GM12891 (cell line): ENCODE measurements at places on chromosomes 3 and 15.
A peak's percentile ranks its signal among the peaks of the same experiment; 100 is the strongest.

DNA sequence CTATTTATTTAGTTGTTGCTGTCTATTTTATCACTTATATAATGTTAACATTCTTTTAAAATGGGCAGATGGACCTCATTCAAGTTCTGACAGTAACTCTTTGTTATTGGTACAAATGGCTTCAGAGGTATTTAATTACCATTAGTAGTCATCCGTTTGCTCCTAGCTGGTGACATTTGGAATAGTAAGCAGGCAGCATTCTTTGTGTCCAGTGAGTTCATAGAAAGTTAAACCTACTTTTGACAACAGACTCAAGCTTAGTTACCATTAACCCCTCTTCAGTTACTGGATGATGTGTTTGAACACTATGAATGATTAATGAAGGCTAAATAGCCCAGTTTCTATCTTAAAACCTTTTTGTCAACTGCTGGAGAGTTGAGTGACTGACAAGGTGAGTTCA lies 500.7 kb upstream of the ATP11B start:
- DNase-seq = no peak

DNA sequence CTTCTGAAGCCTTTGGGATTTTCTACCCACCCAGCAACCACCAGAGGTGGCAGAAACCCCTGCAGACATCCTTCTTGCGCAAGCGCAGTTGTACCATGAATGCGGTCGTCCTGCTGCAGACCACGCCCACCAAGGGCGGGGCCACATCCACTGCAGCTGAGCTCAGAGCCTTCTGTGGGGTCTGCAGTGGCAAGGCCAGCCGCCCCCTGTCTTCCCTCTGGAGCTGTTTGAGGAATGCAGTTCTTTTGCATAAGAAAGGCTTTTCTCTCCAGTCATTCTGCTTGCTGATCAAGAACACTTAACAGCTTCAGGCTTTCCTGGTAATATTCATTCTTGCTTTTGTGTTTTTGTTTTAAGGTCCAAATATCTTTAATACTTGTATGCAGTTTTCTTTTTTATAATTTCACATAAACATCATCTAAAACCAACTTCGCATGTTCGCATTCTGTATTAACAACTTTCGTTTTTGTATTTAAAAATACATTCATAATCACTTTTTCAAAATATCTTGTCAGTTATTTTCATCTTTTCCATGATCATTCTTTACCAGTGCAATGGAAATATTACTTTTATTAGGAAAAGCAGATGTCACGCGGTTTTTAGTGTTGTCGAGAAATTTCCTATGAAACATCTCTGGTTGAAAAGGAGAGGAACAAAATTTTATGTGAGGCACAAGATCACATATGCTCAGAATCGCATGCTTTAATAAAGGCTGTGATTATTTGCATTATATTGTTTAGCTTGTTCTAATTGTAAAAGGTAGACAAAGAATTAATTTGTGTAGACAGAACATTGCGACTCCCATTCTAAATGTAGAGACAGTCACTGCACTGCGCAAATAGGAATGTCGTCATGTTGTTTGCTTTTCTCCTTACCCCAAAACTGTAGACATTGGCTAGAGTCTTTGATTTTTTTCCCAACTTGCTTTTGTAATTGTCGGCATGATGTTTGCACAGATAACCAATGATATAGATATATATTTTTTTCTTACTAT lies 98.1 kb upstream of the SNRPN start:
- DNase-seq = no peak

DNA sequence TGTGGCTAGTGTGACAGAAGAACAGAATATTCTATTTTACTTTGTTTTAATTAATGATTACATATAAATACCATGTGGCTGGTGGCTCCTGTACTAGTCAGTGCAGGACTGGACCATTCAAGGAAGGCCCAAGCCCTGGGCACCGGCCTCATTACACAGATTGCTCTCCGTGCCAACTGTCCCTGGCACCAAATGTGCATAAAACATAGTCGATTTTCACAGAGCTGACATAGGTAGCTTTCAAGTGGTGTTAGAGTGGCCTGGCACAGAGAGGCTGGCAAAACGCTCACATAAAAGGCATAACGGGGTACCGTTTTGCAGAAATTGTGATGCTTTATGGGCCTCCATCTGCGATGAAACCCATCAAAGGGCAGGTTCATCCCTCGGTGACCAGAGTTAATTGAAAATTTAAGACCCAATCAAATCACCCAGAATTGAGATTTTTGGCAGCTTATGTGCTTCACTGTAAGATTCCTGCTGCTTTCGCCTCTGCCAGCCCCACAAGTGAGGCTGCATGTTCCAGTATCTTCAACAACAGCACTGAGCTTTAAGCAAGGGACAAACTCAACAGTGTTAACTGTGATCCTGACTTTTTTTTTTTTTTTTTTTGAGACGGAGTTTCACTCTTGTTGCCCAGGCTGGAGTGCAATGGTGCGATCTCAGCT lies 25.9 kb downstream of the RFTN1 start:
- DNase-seq = no peak

DNA sequence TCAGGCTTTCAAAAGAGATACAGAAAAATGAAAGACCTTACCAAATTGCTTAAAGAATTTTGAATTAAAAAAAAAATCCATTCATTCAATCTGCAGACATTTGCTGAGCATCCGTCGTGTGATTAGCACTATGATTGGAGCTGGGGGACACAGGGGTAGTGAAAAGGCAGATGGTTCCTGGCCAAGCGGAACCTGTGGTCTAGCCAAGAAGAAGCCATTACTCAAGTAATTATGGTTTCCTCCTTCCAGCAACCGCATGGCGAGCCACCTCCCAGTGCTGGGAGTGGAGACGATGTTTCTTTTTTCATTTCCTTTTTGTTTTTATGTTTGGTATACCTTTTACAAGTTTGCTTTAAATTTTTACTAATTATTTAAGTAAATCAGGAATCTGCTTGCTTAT lies 140.2 kb downstream of the CACNA2D3 start:
- DNase-seq = no peak

- no peak for DNase-seq
Observed at GRCh38 chr3:139463466-139463865, 12.8 kb downstream of the RBP2 start.

- no peak for DNase-seq
Observed at GRCh38 chr15:51799282-51800252, 29.9 kb upstream of the TMOD3 start.

DNA sequence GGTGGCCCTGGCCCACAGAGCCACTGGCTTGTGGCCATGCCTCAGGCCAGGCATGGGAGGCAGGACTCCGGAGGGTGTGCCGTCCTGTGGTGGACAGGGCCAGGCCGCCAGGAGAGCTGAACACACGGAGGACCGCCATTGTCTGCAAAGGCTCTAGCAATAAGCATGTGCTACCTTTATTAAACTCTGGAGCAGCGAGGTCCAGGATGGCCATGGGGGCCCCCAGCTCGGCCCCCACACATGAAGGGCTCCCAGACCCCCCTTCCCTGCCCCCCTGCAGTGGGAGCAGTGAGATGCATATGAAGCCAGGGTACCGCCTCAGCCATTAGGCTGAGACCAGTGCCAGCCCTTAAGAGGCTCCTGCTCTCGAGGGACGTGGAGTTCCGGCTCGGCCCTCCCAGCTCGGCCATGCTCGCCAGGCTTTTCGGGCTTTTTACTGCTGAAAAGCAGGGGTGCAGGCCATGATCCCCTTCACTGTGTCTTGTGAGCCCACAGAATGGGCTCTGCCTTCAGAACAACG lies 2.7 kb downstream of the AMIGO3 start:
- no peak for DNase-seq

GRCh38 chr3:149703466-149703865 lies 45.6 kb upstream of the WWTR1 start:
- no peak for DNase-seq

- DNase-seq = no peak
Observed at GRCh38 chr15:62881056-62881455, 161.5 kb upstream of the TPM1 start.

DNA sequence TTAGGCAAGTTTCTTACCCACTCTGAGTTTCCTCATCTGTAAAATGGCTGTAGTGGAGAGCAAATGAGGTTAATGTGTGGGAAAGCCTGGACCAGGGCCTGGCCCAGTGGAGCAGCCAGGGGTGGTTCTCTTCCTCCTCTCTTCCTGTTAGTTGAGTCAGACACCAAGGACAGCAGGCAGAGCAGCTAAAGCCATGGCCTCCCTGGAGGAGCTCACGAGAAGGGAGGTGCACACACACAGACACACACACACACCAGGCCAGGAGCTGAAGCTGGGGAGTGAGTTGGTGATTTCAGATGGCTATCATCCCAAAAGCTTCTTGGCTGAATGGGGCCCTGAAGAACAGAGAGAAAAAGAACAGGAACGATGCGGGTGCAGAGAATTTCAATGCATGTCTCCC lies 33.2 kb upstream of the TSPAN3 start:
- no peak for DNase-seq

GRCh38 chr3:7333125-7333524 lies 472.2 kb downstream of the GRM7 start:
- DNase-seq = no peak

GRCh38 chr15:42688301-42688700 lies 48.6 kb downstream of the CDAN1 start:
- DNase-seq = no peak

- DNase-seq = no peak
Observed at GRCh38 chr3:50196253-50196801, 4.9 kb downstream of the GNAT1 start.

GRCh38 chr3:127565711-127566110 lies 24.8 kb downstream of the TPRA1 start:
- DNase-seq = no peak

DNA sequence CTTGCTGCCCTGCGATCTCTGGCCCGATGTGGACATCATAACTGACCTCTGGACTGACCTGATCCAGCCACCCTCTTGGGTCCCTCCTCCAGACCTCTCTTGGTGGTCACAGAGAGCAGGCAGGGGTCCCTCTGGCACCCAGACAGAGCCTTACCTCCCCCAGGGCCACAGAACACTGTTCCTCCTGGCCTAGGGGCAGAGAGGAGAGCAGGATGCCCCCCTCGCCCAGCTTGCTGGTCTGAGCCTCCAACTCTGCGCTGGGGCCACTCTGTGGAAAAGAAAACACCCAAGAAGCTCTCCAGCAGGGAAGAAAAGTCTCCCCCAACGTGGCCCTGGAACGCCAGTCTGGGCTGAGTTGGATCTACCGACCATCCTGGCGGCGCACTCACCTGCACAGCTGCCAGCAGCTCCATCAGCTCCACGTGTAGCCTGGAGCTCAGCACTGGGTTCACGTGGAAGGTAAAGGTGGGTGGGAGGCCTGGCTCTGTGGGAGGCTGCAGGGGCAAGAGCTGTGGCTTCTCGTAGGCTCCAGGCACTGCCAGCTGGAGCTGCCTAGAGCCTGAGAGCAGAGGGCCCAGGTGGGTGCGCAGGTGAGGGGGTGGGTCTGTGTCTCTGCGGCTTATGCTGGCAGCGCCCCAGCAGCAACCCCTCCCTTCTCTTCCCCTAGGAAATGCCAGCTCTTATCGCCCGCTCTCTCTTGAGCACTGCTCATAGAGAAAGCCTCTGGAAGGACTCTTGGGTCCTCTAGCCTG lies 6.0 kb downstream of the PLA2G4F start:
- DNase-seq = no peak

- no peak for DNase-seq
Observed at GRCh38 chr3:169044331-169045113, 619.0 kb downstream of the MECOM start.

GRCh38 chr15:63226966-63227401 lies 37.6 kb downstream of the RAB8B start:
- DNase-seq = no peak

DNA sequence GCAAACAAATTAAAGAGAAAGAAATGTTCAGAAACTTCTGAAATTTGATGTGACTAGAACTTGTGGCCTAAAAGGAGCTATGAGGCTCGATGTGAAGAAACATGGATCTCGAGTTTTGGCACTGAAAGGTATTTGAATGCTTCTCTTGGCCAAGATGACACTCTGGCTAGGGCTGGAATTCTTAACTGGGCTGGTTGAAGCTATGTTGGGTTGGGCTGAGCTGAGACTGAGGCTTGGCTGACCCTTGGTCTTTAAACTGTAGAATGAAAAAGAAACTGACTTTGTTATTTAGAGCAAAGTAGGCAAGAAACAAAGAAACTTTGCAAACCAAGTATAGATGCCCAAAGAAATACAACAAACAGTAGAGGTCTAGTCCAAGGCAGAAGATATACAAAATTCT lies 28.1 kb upstream of the CLDN16 start:
- no peak for DNase-seq

DNA sequence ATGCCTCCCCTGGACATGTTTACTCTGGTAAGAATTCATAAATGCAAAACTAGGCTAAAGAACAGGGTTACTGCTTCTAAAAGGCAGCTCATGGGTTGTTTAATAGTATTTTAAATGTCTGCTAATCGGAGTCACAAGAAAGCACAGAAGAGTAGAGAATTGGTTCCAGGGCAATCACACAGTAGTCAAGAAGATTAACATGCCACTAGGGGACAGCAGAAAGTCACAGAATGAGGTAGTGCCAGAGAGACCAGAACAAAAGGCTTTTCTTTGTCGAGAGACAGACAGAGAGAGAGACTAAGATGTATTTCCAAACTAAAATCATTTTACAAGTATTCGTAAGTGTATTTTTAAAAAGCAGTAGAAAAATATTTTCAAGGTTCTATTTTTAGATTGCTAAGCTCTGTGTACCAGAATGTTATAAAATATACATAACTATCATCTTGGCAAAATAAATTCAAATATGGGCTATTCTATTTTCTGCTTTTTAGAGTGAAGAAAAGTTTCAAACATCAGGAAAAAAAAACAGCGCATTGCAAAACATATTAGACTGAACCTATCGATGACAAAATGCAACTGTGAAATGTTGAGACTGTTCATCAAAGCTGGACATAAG lies 78.3 kb upstream of the CDIN1 start:
- peak; percentile 5 for DNase-seq

DNA sequence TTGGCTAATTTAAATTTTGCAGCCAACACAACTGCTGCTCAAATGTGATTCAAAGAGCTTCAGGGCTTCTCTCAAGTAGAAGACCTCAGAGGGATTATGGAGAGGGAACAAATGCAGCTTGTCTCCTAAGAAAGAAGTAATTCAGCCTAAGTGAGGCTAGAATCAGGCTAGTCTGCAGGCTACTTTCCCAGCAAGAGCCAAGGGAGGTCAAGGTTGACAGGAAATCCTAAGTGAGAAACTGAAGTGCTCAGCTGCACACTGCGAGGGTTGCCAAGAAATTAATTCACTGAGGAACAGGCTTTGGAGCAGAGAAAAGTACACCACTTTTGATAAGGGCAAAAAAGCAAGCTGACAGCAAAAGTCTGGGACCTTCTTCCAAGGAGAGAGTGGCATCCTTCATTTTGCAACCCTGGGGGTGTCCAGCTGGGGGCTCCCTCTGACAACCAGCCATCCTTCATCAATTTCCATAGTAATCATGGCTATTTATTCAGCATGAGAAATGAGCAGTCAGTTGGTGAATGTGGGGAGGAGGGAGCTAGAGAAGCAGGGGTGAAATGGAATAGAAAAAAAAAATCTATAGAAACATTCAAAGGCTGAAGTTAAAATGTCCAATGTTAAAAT lies 646.4 kb upstream of the ADAMTS9 start:
- no peak for DNase-seq

DNA sequence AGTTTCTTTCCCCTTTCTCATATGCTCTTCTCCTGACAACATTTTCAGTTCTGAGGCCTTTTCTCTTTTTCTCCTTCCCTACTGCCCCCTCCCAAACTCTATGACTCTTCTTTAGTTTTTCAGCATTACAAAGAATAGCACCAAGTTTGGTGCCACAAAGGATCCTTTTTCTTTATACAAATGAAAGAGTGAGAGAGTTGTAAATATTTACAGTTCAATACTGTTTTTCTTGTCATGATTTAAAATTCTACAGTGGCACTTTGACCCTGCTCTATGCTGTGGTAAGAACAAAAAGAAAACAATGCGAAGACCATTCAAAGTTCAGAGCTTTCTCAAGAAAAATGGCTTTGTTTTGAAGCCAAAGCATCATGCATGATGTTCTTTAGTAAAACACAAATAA lies 667.9 kb upstream of the SGO1 start:
- no peak for DNase-seq

GRCh38 chr3:54421943-54422342 lies 299.6 kb downstream of the CACNA2D3 start:
- DNase-seq = no peak
